Neural progenitor cell (in vitro differentiated cells): ENCODE measurements at places on chromosomes 1 and 21.

DNA sequence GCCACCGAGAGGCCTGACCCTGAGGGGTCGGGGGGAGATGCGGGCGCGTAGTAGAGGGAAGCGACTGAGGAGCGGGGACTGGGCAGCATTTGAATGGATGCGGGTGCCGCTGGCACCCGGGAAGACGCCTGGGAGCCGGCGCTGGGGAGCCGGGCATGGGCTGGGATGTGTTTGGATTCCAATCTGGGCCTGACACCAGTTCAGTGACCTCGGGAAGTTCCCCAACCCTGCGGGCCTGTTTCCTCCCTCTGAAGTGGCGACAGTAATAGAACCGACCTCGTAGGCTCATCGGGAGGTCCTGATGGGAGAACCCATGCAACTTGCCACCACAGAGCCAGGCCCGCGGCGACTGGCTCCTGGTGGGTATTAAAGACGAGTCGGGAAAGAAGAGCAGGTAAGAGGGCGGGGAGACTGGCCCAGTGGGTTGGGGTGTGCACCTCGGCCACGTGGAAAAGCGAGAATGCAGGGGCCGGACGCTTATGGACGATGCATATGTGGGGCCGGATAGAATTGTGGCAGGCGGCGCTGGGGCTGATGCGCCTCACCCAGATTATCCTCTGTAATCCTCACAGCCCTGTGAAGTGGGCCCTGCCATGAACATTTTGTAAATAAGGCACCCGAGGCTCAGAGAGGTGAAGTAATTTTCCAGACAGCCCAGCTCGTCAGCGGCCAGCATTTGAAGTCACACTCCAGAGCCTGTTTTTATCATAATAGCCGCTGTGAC, 105.8 kb downstream of the SLC16A1 start:
- DNase-seq, result no peak

GRCh38 chr21:17066006-17066405, 446.8 kb upstream of the CXADR start:
- DNase-seq, result no peak

DNA sequence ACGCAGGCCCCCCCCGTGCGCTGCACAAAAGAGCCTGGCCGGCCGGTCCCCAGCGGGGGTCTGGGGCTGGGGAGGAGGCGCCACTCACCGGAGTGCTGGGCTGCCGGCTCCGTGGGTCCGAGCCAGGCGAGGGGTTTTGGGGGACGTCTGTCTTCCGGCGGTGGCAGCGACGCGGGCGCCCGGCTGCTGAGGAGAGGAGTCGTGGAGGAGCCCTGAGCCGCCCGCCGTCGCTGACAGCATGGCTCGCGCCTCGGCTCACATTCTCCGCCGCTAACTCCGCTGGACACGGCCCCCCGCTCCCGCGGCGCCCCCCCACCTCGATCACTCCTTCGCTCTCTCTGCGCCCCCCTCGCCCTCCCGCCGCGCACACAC, 649 bp downstream of the AHDC1 start:
- DNase-seq, result peak; percentile 66

DNA sequence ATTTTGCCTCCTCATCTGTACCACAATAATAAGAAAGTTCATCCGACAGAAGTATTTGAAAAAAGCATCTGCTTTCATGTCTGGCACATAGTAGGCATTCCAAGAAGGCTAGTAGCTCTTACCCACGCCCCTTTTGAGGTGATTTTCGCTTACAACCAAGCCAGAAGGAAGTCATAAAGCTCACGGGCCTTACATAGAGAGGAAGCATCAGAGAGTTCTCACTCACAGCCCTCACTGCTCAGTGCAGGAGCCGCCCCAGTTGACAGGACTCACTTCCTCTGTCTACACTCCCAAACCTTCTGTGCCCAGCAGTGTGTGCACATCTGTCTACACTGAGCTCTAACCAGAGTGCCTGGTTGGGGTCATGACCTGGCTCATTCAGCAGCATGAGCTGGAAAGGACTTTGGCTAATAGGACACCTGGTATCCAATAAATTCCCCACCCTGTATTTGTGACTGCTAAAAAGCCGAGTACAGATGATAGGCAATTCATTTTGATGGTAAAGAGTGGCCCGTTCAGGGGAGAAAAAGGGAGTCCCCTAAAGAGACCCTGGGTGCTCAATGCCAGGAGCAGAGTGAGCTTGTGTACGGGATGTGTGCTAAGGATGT, 36.8 kb upstream of the DUSP10 start:
- DNase-seq, result no peak

DNA sequence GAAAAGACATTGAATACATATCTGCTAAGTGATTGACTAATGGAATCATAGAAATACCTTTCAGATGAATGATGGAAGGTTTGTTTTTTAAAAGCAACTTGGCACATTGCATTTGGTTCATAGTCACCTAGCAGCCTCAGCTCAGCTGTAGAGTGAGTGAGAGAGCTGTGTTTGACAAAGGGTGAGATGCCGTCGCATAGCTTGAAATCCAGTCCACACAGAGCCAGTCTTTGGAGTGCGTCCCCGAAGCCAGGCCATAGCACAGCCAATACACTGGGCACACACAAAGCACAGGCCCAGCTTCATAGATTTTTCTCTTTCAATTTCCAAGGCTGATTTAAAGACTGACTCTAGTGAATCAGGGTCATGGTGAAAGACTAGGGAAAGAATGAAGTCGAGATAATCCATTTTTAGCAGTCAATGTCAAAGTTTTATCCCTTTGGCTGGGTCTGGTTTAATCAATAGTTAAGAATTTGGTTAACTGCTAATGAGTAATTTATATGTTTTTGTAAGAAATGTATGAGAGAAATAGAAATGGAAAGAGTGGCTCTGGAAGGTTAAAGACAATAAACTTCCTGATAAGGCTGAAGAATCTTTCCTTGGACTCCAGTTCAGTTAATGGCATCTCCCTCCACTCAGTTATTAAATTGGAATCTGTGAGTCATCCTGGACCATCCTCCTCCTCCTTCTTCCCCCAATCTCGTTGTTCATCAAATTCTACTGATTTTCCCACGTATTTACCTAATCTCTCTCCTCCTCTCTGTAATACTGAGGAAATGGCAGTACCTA, 101.2 kb upstream of the IRF2BP2 start:
- no peak for DNase-seq

- no peak for DNase-seq
Observed at GRCh38 chr1:40810927-40811326, 27.3 kb downstream of the KCNQ4 start.

- DNase-seq, result no peak
Observed at GRCh38 chr1:234758851-234759250, 148.9 kb upstream of the IRF2BP2 start.

GRCh38 chr1:22972760-22973159, at the start of gene LACTBL1:
TSS of gene LACTBL1 (minus strand) at chr1:22972866. CDS start at chr1:22972316, 550 bp downstream.
- peak; percentile 43 for DNase-seq

DNA sequence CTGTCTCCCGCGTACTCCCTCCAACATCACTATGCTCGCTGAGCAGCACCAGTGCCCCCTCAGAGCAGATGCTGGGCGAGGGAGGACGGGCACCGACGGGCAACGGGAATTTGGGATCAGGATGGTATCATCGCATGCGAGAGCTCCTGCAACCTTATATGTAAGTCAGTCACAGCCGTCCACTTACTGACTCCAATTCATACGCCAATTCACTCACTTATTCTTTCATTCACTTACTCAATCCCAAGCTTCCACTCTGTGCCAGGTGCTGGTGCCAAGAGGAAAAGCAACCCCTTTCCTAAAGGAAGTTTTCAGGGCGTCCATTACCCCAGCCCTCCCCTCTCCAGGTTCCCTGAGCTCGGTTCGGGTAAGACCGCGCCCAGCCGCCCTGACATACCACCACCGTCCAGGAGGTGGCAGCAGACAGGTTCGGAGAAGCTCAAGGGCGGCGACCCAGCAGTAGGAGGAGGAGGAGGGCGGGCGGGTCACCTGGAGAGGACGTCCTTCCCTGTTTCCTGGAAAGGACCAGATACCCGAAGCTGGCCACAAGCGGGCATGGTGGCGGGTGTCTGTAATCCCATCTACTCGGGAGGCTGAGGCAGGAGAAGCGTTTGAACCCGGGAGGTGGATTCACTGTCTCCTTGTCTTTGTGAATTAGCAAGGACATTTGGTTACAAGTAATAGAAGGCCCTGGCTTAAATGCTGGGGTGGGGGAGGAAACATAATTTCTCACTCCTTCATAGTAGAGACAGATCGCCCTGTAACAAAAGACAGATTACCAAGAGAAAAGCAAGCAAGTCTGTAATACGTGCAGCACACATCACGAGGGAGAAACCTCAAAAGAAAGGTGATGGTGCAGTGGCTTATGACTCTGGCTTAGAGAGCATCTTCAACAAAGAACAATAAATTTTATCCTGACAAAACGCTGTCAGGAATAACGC, 7.6 kb upstream of the IL22RA1 start:
- DNase-seq, result peak; percentile 88

DNA sequence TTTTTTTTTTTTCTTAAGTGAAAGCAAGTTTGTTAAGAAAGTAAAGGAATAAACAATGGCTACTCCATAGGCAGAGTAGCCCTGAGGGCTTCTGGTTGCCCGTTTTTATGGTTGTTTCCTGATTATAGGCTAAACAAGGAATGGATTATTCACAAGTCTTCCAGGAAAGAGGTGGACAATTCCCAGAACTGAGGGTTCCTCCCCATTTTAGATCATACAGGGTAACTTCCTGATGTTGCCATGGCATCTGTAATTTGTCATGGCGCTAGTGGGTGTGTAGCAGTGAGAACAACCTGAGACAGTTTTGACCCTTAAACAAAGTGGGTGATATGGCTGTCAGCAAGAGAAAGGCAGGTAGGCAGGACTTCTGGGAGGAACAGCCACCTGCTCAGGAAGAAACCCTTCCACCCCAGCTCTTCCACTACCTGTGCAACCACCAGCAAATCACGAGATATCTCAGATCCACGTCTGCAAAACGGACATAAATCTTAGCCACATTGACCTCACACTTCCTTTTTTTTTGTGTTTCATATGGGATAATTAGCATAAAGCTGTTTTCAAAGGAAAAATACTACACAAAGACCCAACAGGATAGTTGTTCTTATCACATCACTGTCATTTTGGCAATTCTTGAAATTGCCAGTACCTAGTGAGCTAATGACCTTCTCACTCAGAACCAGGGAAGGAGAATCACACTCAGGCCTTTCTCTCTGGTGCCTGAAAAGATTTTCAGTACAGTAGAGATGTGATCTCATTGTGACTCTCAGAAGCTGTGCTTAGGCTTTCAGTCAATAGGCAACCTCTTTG, 34.8 kb upstream of the DUSP10 start:
- DNase-seq, result no peak

- no peak for DNase-seq
Observed at GRCh38 chr1:2233468-2233867, 5.3 kb downstream of the SKI start.

GRCh38 chr21:35705888-35706287, 354.4 kb downstream of the SETD4 start:
- DNase-seq, result no peak

DNA sequence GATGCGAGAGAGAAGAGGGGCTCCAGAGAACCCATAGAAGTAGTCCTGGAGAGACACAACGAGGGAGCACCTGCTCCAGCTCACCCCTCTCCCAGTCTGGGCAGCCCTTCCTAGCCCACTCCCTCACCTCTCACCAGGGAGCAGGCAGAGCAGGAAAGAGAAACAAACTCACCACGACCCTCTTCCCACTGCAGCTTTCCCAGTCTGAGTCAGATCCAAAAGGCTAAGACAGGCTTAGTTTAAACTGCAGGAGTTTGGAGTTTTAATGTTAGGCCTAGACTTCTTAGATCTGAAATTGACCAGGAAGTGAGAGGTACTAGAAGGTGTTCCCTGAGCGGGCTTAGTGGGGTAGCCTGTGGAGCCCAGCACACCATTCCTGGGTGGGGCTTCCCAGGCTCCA, 29.6 kb downstream of the SLC1A7 start:
- no peak for DNase-seq

DNA sequence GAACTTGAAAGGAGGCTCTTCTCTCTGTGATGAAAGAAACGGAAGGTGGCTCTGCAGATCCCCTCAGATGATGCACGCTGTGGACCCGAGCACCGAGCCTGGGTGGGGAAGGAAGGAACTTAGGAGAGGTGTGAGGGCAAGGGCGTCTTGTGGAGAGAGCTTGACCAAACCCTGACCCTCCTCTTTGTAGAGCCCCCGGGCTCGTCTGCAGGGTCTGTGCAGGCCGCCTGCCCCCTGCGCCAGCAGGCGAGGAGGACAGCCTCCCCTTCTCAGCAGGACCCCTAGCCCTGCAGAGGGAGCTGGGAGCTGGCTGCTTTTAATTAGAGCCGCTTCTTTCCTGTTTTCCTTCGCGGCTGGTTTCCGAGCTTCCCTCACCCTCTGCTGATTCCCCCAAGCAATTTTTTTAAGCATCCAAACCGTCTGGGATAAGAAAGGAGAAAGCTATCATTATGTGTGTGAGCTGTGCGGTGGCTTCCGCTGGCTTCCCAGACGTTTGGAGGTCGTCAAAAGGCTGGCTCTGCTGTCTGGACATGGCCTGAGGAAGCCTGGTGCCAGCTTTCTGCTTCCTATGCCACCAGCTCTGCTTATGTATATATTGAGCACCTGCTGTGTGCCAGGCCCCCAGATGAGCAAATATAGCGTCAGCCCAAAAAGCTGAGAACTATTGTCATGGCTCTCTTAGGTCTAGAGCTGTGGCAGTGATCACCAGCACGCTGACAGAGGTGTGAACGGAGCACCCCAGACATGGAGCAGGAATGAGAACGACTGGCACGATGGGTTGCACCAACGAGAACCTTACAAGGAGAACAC, 160.2 kb upstream of the IRF2BP2 start:
- peak; percentile 56 for DNase-seq

GRCh38 chr1:6220236-6220635, 14.3 kb downstream of the RNF207 start:
- DNase-seq, result no peak

- no peak for DNase-seq
Observed at GRCh38 chr1:67226688-67227087, 60.4 kb downstream of the IL23R start.

- DNase-seq, result no peak
Observed at GRCh38 chr1:23500466-23500865, 16.5 kb upstream of the ASAP3 start.

GRCh38 chr1:208059409-208060001, 148.6 kb upstream of the CD34 start:
- no peak for DNase-seq

DNA sequence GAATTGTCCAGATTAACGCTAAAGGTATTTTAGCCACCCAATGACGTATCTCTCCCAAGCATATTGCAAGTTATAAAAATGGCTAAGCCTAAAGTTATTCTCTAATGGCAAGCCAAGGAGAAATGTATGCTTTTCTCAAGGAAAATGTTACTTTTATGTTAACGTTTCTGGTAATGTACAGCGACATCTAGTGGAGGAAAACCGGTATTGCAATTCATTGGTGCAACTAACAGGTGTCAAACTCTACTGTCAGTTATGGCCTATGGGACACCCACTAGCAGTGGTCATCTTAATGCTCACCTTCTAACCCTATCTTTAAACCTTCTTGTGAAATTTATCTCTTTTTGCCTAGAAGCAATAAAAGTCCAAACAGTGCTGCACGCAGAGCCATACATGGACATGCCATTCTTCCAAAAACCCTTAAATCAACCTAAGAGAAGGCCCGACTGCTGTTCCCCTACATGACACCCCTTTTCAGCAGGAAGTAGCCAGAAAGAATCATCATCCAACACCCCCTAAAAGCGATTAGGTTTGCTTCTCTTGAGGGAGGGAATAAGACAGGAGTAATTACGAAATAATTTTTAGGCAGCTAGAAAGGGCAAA, 68.7 kb upstream of the LRIF1 start:
- peak; percentile 49 for DNase-seq
